ENCODE measurements at places on chromosomes 12 and 14.

DNA sequence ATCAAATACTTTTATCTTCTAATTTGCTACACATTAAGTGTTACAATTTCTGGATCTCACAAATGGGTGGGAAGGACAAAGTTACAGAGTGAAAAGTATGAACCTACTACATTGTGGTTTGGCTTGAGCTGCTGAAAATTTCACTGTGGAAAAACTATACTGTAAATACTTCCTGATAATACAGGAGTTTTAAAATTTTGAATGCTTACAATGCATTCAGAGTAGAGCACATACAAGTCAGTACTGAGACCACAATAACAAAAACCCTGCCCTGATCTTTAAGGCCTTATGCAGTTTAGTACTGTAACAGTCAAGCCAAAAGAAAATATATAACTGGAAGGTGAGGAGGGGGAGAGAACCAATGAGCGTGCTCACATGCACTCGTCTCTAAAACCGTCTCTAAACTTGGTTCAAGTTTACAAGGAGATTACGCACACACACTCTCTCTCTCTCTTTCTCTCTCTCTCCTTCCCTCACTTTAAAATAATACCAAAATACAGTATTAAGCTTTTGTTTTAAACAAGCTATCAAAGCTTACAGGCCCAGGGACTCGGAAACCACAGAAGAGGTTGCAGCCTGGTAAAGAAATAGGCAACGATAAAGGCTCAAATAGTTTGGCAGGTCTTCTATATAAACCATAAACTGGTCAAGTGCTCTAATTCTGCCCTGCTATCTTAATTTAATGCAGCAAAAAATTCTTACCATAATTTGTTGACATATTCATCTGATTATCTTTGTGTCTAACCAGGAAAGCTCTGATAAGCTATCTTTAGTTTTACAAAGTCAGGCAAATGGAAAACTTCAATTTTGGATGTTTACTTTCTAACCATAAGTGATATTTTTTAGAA lies 58.0 kb downstream of the ATF7 start:
- DNase-seq = no peak

- DNase-seq = no peak
Measured at GRCh38 chr14:96710060-96710666, 87.0 kb upstream of the VRK1 start.

DNA sequence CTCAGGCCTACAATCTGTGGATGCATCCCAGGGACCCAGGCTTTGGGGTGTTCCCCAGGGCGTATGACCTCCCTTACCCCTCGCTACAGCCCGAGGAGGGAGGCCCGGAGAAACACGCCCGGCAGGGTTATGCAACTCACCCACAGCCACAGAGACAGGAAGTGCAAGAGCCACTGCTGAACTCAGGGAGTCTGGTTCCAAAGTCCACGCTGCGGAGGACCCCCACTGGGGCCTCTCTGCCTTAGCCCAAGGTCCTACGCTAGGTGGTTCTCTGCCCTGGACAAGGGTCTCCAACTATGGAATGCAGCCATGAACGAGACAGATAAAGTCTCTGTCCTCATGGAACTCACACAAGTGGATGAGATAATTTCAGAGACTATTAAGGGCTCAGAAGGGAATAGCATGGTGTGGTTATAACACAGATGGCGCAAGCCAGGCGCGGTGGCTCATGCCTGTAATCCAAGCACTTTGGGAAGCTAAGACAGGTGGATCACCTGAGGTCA lies 11.3 kb downstream of the SCARB1 start:
- no peak for DNase-seq

DNA sequence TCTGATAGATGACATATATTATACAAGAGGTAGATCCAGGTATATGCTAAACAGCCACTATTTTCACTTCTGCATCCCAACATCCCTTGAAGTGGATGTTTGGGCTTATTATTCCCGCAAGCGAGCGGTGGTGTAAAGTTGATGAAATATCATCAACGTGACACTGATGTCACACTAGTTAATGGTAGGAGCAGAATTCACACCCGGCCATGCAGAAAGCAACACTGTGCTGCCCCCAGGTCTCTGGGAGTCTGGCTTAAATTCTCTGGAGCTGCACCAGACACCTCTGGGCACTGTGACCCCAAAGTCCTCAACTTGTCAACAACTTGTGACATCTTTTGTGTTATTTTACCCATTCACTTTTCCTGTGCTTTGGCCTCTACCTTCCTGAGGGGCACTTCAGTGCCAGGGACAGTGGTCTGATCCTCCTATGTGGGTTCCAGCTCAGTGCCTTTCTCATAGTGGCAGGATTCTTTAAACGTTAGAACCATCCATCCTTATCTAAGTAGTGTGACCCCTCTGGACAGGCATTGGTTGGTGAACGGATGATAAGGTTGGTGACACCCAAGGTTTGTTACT lies 952 bp downstream of the DRAM1 start:
- DNase-seq = no peak

DNA sequence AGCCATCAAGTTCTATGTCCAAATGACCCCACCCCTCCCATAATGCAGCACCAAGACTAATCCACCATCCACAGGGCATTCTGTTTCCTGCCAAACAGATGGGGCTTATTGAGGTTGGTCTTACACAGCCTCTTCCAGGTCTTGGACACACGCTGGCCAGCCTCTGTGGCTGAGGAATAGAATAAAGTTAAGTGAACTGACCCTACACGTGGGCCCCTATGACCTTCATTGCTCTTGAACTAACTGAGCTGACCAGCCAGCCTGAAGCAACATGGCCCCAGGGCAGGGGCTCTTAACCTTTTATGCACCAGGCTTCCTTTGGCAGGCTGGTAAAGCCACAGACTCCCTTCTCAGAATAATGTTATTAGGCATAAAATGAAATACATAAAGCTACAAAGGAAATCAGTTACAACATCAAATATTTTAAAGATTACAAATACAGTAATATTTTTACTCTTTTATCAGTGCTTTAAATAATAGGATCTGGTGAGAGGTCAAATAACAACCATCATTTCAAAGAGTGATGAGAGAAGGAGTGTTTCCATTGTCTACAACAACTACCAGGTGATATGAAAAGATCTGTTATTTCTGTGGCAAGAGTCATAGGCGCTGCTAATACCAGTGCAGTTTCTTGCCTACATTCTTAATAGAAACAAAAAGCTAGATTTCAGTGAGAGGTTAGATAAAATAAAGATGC lies 192.9 kb upstream of the NUDT4 start:
- DNase-seq = no peak

- DNase-seq = no peak
Measured at GRCh38 chr14:73625706-73626105, 13.4 kb downstream of the ACOT6 start.

- DNase-seq = no peak
Measured at GRCh38 chr14:83470959-83471695, 1937.5 kb upstream of the SEL1L start.

GRCh38 chr12:54504550-54504949 lies 7.0 kb downstream of the NCKAP1L start:
- DNase-seq = no peak

GRCh38 chr12:62263966-62264365 lies 3.8 kb downstream of the USP15 start:
- DNase-seq = no peak

- no peak for DNase-seq
Measured at GRCh38 chr12:78035901-78036606, 205.4 kb downstream of the NAV3 start.

DNA sequence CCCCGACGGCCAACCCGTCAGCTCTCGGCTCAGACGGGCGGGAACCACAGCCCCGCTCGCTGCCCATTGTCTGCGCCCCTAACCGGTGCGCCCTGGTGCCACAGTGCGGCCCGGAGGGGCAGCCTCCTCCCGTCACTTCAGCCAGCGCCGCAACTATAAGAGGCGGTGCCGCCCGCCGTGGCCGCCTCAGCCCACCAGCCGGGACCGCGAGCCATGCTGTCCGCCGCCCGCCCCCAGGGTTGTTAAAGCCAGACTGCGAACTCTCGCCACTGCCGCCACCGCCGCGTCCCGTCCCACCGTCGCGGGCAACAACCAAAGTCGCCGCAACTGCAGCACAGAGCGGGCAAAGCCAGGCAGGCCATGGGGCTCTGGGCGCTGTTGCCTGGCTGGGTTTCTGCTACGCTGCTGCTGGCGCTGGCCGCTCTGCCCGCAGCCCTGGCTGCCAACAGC lies at the start of gene WNT1:
WNT1 (plus strand) TSS at position 32 of the 450 bp plus-strand sequence; CDS start at position 361, 329 bp downstream.
- no peak for DNase-seq

DNA sequence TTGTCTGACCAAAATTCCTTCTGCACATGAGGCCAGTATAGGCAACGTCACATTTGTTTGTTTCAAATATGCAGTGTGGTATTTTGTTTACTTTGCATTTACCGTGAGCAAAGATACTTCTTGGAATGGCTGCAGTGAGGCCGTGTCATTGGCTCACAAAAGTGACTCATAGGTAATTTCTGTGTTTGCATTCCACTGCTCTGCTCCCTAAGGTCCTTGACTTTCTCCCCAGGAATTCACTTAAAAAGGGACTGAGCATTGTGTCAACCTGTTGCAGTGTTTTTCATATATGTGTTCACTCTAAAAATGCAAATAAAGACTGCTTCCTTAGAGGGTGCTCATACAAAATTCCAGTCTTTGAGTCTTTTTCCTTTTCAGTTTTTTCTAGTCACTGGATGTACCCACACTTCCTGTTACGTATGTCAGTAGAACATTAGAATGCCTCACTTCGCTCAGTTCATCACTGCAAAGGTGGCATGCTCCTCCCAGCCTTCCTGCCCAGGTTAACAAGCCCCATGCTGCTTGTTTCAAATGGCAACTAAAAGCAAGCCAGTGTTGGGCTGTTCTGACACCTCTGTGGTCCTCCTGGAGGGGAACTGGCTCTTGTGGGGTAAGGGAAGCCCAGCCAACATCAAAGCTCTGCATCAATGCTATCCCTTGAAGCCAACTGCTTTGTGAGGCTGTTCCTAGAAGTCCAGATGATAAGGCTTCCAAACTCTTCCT lies 9.1 kb downstream of the C12orf76 start:
- no peak for DNase-seq

All from vagina (tissue), 2 donors.